Cardiac fibroblast (primary cell): ENCODE measurements at places on chromosomes 1 and 21.

DNA sequence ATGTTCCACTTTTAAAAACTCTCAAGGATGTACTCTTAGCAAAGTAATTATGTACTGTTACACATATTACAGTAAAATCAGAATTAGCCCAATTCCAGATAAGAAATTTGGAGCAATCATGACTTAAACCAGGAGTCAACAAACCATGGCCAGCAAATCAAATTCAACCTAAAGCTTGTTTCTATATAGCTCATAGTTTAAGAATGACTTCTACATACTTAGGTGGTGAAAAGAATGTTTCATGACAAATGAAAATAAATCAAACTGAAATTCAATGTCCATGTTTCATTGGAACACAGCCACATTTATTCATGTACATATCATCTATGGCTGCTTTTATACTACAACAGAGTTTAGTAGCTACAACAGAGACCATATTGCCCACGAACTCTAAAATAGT, 35.1 kb downstream of the FRRS1 start:
- DNase-seq, result no peak

GRCh38 chr1:235918465-235918864, 51.8 kb upstream of the LYST start:
- no peak for DNase-seq

DNA sequence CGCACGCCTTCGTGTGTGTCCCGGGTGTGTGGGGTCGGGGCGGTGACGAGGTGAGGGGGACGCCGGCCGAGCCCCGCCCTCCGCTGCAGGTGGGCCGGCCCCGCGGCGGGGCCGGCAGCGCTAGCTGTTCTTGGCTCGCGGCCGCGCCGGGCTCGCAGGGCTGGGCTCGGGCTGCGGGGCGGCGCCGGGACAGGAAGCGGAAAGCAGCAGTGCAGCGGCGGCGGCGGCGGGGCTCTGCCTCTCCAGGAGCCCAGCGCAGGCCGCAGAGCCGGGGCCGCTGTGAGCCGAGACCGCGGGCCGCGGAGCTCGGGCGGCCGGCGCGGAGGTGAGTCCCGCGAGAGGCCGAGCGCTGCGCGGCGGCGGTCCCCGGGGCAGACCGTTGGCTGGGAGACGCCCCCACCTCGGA, at the start of gene VANGL1:
VANGL1 (plus strand) TSS at position 209 of the 406 bp plus-strand sequence. CDS start 9,444 bp downstream, outside the sequence.
- peak; percentile 69 for DNase-seq

- peak; percentile 52 for DNase-seq
These were observed 479 bp downstream of the SELENOF start for GRCh38 chr1:86913399-86913895.

GRCh38 chr1:162030759-162031280, 7.2 kb upstream of the OLFML2B start:
- DNase-seq, result no peak

GRCh38 chr1:159239551-159240220, 35.0 kb downstream of the ACKR1 start:
- DNase-seq, result no peak

DNA sequence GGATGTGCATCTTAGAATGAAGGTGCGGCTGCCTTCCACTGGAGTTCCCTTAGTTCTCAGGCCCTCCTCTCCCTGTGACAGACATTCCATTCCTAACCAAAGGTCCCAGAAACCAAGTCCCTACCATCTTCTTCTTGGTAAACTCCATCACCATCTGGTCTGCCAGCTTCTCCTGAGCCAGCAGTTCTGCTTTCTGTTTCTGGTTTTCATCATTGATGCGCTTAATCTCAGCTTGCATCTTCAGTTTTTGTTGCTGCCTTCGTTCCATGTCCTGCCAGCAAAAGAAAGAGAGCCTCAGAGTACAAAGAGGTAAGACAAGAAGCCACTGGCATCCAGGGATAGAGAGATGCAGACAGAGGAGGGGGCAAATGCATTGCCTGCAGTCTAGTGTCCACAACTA, 18.0 kb upstream of the VSIG8 start:
- no peak for DNase-seq

- peak; percentile 77 for DNase-seq
These were observed 126.2 kb upstream of the ETS2 start for GRCh38 chr21:38679534-38679933.

DNA sequence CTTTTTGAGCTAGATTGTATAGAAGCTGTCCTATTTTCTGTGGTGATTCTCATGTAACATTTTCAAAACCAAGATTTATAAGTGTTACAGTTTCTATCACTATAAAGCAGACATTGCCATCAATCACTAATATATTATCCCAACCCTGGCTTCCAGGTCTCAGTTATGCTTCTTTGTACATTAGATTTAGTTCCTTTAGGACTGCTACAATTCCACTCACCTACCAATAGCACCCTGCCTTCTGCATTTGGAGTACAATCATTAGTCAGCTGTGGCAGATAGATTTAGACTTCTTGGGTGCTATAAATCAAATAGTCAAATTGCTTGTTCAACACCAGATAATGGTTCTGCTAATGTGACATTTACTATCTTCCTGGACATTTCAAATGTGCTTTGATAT, 281.6 kb downstream of the BRINP3 start:
- no peak for DNase-seq

DNA sequence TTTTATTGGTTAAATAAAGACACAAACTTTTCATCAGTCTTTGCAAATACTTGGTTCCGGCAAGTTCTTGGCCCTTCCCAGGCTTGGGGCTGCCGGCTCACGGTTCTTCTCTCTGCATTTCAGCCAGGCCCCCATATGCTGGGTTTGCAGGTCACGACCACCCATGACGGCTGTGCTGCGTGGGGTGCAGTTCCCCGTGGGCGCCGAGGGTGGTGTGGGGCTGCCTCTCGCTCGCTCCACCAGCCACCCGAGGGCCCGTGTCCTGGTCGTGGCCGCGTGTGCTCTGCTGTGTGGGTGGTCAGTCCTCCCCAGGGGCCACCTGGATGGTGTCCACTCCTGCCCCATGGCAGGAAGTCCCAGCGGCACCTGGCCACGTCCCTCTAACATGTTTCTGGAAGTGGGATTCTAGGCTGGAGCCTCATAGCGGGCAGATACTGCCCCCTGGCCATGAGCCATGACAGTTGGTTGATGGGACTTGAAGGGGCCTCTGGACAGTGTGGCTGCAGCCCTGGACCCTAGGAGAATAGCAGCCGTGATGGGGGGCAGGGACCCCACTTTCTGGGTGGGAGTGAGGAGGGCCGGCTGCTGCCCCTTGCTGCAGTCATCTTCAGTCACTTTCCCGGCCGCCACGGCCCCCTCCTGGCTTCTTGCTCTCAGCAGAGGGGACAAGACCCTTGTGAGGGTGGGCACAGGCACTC, 46.3 kb downstream of the SKI start:
- DNase-seq, result no peak

- DNase-seq, result no peak
These were observed 30.5 kb upstream of the USH2A start for GRCh38 chr1:216453777-216454176.

- peak; percentile 60 for DNase-seq
These were observed 470 bp upstream of the MTMR11 start for GRCh38 chr1:149936992-149937705.

GRCh38 chr1:244221991-244222390, 170.9 kb downstream of the ZBTB18 start:
- no peak for DNase-seq

DNA sequence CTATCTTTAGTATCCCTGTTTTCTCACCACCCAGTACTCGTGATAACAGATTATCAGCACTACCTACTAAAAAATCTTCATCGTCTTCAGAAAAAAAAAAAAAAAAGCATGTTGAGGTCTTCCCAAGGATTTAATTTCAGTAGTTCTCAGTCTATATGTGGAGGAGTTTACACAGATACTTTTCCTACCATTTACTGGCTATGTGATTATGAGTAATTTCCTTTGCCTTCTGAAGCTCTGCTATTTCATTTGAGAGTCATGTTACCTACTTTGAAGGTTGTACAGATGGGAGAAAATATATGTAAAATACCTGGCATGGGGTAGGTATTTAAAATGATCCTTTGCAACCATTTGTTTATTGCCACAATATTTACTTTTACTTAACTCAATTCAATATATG, 399.7 kb downstream of the NEGR1 start:
- no peak for DNase-seq

- no peak for DNase-seq
These were observed 35.8 kb upstream of the TRIM67 start for GRCh38 chr1:231125972-231126580.

GRCh38 chr1:38558500-38559445, 300.8 kb downstream of the RRAGC start:
- no peak for DNase-seq

DNA sequence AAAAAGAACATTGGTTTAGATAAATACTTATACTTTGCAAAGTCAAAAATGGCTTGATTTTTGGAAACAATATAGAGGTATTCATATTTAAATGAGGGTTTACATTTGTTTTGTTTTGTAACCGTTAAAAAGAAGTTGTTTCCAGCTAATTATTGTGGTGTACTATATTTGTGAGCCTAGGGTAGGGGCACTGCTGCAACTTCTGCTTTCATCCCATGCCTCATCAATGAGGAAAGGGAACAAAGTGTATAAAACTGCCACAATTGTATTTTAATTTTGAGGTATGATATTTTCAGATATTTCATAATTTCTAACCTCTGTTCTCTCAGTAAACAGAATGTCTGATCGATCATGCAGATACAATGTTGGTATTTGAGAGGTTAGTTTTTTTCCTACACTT, 65.3 kb upstream of the SAMD13 start:
- no peak for DNase-seq

- DNase-seq, result peak; percentile 79
These were observed 681.7 kb upstream of the ADAMTS5 start for GRCh38 chr21:27648560-27648959.

- no peak for DNase-seq
These were observed 37.1 kb upstream of the SOD1 start for GRCh38 chr21:31622397-31622796.

- DNase-seq, result no peak
These were observed 85.5 kb downstream of the SYT2 start for GRCh38 chr1:202624781-202625108.
